ENCODE measurements at places on chromosomes 6 and 20.
A peak's percentile ranks its signal among the peaks of the same experiment; 100 is the strongest.

DNA sequence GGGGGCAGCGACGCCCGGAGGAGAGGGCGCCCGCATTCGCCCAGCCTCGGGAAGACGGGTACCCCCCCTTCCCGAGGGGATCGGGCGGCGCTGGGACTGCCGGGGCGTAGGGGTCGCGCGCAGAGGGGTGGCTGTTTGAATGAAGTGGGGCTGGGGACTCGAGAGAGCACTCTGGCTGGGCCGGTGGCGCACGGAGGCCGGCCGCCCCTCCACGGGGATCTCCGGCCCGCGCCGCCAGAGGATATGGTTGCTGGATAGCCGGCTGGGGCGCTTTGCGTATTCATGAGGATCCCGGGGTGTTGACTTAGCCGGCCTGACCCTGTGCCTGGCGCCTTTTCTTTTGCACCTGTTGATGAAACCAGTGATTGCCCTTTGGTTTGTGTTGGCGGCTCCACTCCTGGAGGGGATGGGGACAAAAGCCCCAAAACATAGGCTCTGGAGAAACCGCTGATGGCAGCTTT, 469 bp downstream of the SYNJ2 start:
- DNase-seq = peak; percentile 79

DNA sequence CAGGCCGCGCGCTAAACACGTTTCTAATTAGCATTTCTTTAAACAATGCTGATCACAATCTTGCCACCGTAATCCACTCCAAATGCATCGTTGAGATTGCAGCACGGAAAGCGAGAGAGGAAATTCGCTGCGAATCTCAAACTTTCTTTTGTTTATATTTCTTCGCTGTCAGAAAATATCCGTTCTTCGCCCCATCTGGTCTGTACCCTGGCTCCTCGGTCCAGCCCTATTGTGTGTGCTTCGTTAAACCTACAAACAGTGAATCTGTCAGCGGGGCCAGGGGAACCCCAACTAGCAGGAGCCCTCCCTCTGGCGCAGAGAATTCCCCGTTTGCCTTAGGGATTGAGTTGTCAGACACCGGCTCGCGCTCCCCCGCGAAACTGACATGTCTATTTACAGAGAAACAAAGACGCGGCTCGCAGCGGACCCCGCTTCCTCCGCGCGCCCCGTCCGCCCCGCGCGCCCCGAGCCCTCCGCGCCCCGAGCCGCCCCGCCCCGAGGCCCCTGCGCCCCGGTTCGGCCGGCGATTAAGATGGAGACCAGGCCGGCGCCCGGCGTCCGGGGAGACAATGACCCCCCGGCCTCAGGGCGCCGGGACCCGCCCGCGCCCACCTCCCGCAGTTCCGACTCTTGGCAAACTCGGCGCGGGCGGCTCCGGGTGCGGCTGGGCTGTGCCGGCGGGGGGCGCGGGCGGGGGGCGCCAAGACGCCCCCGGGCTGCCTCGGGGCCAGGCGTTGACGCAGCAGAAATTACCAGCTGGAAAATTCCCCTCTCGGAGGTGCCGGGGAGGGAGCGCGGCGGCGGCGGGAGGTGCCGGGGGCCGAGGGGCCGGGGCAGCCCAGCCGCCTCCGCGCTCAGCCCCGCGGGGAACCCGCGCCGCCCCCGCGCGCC, 874 bp downstream of the ZBTB46 start:
- peak; percentile 49 for DNase-seq

DNA sequence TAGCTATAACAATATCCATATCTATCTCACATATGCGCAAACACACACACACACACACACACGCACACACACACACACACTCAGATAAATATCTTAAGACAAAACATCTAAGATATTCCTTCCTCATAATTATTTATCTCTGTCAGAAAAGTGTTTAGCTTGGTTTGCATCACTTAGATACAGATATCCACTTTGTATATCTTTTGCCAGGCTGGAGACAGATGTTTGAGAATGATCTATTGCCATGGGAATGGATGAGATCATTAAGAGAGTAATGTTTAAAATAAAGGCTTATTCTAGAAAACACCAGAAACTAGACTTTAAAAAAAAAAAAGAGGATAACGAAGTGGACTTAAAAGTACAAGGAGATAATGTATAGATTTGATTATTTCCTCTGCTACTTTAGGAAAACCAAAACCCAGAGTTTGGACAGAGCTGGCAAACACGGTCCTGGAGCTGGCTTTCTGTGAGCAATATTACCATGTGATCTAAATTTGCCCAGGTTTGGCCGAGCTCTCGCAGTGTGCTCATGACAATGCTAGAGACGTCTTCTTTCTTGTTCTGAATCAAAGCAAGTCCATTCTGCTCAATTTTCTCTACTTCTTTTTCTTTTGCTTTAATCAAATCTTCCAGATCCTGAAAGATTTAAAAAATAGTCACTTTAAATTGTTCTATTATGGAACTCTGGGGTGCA, 411.8 kb downstream of the SYNE1 start:
- DNase-seq = no peak

DNA sequence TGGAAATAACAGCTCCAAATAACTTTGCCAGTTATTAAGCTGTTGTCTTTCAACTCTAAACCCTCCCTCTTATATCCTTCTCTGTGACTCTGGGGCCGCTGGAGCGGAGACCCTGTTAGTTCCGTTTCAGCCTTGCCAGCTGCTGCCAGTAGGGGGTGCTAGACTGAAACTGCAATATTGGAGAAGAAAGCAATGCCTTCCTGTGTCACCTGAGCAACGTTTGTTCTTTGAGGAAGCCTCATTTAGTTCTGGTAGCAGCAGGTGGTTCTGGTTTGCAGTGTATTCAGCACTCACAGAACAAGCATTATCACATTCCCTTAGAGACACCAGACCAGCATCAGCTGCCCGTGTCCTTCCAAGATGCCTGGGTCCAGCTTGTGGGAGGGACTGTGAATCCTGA, 22.9 kb upstream of the JAG1 start:
- DNase-seq = peak; percentile 28

DNA sequence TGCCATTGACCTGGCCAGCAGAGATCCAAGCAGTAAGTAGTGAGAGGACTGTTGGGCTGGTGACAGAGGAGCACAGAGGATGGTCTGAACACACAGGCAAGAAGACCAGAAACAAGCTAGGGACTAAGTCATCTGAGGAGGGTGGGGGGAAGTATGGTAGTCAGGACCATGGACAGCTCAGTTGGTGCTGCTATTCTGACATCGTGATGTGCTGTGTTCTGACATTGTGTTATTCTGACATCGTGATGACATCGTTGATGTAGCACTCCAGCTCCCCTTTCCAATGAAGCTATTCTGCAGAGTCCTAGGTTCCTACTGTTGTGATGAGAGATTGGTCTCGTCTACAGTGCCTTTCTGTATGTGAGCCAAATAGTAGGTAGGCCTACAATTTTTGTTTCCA, 28.7 kb downstream of the CFAP206 start:
- DNase-seq = no peak

- no peak for DNase-seq
These were observed 142.1 kb downstream of the SMOC2 start for GRCh38 chr6:168583126-168583525.

DNA sequence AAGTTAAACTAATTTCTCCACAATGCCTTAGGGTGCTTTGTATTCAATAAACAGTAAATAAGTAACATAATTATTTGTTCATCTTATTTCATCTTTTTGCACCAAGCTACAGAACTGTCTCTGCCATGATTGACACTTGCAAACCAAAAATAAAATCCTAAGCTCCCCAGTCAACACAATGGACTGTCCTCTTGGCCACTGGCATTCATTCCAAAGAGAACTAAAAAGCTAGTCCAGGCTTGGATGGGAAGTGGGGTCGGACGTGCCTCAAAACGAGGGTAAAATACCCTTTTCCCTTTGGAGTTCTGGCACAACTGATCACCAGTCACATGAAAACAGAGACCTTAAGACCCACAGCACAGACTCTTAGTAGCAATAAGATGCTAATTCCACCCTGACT, 66.4 kb upstream of the THBS2 start:
- DNase-seq = no peak

GRCh38 chr6:34341481-34341971, 50.9 kb downstream of the NUDT3 start:
- no peak for DNase-seq

GRCh38 chr6:33950891-33951889, 147.4 kb upstream of the MLN start:
- DNase-seq = no peak
